Activated CD4-positive, alpha-beta T cell treated with anti-CD3 and anti-CD28 coated beads, Interleukin-10, Interleukin-2, amounts not matched to agents 100 ng/mL and 50 ng/mL, durations not matched to agents 16 hours and 8 hours (primary cell): ENCODE measurements at places on chromosomes 3 and 15.

GRCh38 chr3:16240229-16241023 lies 24.3 kb downstream of the DPH3 start:
- peak; percentile 44 for DNase-seq

- DNase-seq: no peak
Measured at GRCh38 chr3:5766848-5767247, 579.3 kb downstream of the EDEM1 start.

DNA sequence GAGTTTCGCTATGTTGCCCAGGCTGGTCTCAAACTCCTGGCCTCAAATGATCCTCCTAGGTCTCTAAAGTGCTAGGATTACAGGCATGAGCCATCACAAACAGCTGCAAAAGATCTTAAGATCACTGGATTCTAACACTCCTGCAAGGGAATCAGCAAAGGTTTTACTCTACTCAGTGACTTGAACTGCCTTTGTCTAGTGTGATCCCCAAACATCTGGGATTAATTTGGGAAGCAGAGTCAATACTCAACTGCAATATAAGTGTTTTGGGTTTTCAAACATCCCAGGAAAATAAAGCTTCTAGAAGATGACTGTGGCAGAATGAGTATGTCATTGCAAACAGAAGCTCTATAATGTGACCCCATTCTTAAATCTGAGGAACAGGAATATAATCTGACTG lies 7.2 kb downstream of the SPG21 start:
- DNase-seq: no peak

DNA sequence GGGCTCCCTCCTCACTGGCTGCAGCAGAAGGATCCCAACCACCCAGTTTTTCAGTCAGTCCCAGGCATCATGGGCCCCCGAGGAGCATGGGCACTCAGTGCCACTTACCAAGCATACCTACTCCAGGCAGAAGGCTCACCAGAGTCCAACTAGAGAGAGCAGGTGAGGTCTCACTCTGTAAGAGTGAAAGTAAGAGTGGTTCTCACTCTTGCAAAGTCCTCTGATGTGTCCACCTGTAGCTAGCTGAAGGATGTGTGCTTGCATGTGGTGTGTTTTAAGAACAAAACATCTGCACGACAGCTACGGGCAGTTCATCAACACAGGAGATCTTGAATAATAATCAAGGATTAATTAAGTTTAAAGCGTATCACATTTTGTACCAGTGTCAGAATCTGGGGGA lies 49.7 kb downstream of the CCK start:
- DNase-seq: peak; percentile 52

- DNase-seq: no peak
Measured at GRCh38 chr15:48282216-48282615, 49.0 kb upstream of the DUT start.

- DNase-seq: no peak
Measured at GRCh38 chr15:45630917-45631691, 3.7 kb upstream of the SQOR start.

GRCh38 chr15:95742836-95743235 lies 587.7 kb upstream of the NR2F2 start:
- DNase-seq: no peak
